ENCODE measurements at places on chromosomes 2 and 18.

GRCh38 chr2:168244318-168244717 is 3.1 kb downstream of the STK39 start:
- no peak for DNase-seq

- no peak for DNase-seq
Observed at GRCh38 chr2:241507430-241508239, 749 bp downstream of the STK25 start.

- DNase-seq: peak; percentile 2
Observed at GRCh38 chr2:195252018-195252417, 405.0 kb upstream of the SLC39A10 start.

DNA sequence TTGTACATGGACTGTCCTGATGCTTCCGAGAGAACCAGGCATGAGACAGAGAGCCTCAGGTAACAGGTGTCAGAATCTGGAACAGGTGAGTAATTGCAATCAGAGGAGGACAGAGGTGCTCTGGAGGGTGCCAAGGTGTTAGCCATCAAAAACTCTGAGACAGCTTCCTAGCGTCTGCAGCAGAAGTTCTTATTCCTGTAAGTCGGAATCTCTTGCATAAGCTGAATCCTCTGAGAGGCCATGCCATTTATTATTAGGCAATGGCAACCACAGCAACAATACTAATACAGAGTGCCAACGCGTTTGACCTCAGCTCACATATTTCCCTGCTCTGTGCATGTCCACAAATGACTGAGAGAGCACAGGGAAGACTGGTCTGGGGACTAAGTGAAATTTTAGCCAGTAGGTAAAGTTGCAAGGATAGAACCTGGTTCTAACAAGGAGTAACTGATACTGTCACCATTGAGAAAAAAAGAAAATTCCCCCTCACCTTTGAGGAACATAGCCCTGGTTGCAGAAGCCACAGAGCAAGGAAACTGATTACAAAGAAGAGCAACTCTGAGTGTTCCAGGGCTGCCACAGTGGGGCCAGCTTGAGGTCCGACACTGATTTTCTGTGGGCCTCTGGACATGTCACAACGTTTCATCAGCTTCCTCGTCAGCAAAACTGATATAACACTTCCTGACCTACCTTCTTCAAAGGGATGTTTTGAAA is 55.1 kb upstream of the ACSL3 start:
- no peak for DNase-seq

DNA sequence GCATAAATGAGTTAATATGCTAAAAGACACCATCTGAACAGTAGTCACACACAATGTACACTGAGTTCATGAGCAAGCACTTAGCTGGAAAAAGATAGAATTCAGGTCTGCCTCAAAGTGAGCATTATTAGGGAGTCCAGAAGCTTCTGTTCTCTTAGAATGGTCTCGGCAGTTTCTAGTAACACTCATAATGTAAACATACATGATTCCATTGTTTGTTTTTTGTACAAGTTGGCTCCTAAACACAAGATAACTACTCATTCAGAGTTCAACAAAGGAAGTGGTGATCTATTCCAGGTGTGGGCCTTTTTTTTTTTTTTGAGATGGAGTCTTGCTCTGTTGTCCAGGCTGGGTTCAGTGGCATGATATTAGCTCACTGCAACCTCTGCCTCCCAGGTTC is 66.2 kb downstream of the ESCO1 start:
- peak; percentile 18 for DNase-seq

DNA sequence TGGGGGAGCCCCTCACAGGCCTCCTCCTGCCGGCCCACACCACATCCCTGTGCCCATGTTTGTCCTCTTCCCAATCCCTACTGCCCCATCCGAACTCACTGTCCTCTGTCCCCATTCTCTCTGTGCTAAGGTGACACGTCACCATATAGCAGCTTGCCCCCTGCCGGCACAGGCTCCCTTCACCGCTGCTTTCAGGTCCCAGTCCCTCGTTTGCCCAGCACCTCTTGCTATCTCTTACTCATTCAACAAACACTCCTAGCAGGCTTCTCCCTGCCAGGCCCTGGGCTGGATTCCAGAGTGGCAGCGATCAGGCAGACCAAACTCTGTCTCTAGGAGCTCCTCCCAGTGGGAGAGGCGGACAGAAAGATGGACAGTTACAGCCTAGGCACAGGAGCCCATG is 74.3 kb downstream of the TFCP2L1 start:
- peak; percentile 7 for DNase-seq

DNA sequence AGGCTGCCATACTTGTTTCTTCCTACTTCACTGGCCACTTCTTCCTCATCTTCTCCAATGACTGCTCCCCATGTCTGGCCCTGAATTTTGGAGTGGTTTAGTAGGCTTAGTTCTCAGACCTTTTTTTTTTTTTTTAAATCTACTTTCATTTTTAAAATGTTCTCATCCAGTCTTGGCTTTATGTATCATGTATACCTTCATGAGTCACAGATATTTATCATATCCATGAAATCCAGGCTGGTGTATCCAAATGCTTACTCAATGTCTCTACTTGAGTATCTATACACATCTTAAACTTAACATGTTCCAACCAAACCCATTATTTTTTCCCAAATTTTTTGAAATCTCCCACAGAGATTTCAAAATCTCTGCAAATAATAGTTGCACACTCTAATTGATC is 26.3 kb upstream of the CFAP36 start:
- DNase-seq: no peak

- no peak for DNase-seq
Observed at GRCh38 chr18:40018266-40018665, 1936.8 kb upstream of the PIK3C3 start.

DNA sequence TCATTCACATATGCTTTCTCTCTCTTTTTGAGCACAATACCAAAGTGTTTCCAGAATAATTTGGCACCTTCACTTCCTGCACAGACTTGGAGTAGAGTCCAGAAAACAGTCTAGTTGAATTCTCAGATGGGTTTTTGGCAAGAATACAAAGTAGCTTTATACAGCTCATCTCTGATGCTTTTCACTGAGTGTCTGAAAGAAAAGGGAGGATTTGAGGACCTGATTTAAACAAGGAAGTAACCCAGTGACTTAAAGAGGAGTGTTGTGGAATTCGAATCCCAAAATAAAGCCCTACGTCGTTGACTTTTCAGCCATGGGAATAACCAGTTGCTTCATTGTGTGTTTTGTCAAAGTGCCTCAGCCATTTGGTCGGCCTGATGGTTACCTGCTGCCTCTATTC is 31.8 kb downstream of the METAP1D start:
- no peak for DNase-seq

- DNase-seq: no peak
Observed at GRCh38 chr18:35912332-35912731, 60.1 kb upstream of the RMP24 start.

DNA sequence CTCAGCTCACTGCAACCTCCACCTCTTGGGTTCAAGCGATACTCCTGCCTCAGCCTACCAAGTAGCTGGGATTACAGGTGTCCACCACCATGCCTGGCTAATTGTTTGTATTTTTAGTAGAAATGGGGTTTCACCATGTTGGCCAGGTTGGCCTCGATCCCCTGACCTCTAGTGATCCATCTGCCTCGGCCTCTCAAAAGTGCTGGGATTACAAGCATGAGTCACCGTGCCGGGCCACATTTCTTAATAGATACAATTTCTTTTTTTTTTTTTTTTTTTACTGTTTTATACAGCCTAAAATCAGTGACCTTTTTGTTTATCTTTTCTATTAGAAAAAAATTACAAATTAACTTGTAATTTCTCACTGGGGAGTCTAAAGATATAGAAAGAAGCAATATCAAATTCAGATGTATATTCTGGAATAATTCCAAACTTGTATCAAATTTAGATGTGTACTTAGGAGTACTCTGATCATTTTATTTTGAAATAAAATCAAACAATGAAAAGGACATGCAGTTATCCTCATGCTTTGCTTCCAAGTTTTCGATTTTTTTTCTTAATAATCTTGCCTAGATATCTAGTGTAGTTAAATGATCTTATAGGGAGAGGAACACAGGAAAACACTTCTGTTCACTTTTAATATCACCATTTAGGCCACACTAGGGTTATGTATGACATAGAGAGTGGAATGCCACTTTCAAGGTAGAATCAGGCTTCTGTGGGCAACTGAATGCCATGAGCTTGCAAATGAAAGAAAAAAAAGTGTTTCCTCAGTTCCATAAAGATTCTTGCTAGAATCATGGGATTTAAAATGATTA is 1089.3 kb downstream of the SUCLG1 start:
- DNase-seq: no peak

- no peak for DNase-seq
Observed at GRCh38 chr2:58794103-58794502, 553.0 kb upstream of the FANCL start.

GRCh38 chr2:113225263-113226259 is 51.8 kb downstream of the PSD4 start:
- no peak for DNase-seq

GRCh38 chr18:26057344-26057773 is 33.1 kb downstream of the SS18 start:
- no peak for DNase-seq

DNA sequence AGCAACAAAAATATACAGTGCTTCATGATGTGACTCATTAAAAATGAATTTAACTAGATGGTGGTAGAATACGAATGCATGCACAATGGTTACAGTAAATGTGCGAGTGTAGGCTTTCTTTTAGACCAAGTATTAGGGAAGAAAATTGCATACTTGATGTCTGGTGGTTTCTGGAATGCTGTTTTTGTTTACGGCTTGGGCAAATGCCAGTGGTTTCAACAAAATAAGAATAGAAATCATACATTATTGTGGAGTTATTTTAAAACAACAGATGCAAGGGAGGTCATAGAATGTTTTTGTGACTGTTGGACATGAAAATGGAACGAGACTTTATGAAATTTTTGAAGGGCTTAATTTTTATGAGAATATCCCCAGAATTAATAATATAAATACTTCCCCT is 580.9 kb downstream of the PLCL1 start:
- no peak for DNase-seq

- no peak for DNase-seq
Observed at GRCh38 chr18:2618009-2618408, 37.5 kb upstream of the SMCHD1 start.

- DNase-seq: no peak
Observed at GRCh38 chr2:240624950-240625621, at the start of gene GPR35. Gene GPR35, plus strand, starts transcription at chr2:240625480. Its CDS starts 4,473 bp downstream, at chr2:240629953.

DNA sequence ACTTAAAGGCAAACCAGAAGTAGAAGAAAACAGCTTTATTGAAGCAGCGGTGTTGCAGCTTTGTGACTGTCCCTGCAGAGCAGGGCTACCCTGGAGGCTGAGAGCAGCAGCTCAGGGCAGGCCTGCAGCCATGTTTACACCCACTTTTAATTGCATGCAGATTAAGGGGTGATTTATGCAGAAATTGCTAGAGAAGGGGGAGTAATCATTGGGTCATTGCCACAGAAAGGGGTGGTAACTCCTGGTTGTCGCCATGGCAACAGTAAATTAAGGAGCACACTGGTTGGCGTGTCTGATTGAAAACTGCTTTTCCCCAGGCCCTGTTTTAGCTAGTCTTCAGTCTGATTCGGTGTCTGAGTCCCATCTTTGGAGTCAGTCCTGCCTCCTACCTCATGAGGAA is 195.4 kb upstream of the HDAC4 start:
- DNase-seq: no peak

GRCh38 chr2:239991689-239992314 is 33.3 kb downstream of the NDUFA10 start:
- DNase-seq: peak; percentile 34

GRCh38 chr2:86072271-86072858 is 33.3 kb downstream of the POLR1A start:
- peak; percentile 98 for DNase-seq

DNA sequence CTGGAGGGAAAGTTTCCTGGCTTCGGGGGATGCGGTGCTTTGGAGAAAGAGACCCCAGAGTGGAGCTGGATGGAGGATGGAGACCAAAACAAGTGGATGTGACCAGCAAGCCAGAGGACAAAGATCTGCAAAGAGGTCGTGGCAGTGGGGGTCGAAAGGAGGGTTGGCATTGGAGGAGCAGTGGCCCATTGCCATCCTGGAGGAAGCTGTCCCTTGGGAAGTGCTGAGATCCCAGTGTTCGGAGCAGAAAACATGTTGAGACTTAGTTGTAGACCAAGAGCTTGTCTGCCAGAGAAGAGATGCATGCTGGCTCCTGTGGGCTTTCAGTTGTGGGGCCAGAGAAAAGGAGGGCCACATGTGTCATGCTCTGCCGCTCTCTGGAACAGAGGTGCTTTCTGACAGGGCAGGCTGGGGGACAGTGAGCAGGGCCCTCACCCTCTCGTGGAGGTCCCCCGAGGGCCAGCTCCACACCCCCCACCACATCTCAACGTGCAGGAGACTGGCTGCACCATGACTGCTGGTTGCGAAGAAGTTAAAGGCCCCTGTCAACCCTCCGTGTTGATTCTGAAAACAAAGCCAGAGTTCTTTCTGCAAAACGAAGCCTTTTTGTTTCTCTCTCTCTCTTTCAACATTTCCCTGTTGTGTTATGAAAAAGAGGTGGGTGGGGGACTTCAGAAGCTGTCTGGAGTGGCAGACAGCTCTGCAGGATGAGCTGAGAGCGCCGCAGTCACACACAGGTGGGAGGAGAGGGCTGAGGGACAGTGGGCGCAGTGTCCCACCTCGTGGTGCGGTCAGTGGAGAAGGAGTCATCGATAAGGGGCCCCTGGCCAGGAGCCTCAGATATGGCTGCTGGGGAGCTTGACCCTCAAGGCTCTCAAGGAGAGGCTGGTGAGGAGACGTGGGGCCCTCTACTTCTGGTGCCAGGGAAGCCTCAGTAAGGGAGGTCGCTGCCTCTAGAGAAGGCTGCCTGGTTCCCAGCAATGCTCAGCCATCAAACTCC is 77.6 kb upstream of the BCL2L11 start:
- DNase-seq: no peak

DNA sequence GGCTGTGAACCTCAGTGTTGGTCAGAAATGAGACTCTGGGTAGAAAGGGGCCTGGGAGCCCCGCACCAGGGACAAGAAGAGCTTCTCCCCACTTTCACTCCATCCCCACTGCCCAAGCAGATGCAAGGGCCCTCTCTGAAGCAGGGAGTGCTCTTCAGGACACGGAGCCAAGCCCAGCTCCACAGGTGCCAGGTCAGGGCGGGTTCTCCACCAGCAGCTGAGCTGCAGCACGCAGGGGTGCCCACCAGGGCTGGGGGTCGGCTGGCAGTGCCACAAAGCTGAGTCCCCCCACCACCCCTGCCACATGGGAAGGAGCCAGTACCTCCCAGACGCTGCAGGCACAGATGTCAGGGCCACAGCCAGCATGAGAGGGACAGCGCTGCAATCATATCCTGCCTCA is 106.2 kb downstream of the INHBB start:
- no peak for DNase-seq

DNA sequence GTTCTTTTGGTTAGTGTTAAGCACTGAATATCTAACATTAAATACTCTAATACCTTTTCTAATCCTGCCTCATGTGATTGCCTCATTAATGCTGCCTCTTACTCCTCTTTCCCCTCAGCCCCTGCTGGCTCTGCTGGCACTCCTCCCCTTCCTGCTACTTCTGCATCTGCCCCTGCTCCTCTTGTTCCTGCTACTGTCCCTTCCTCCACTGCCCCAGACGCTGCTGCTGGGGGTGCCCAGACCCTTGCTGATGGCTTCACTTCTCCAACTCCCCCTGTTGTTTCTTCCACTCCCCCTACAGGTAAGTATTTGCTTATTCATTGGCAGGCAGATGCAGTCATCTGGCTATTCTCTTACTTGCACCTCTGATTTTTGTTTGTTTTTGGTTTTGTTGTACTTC is 68.5 kb downstream of the ABI2 start:
- DNase-seq: no peak

GRCh38 chr18:44789710-44790109 is 109.0 kb downstream of the SETBP1 start:
- DNase-seq: no peak

GRCh38 chr2:105935063-105935462 is 190.4 kb downstream of the NCK2 start:
- no peak for DNase-seq

- no peak for DNase-seq
Observed at GRCh38 chr2:64393383-64394010, 60.5 kb upstream of the LGALSL start.
